T-cell (primary cell): ENCODE measurements at places on chromosomes 2 and 18. TPM values are rescaled to one million over a fixed set of nuclear protein-coding genes. Genes with fewer than 3 reads are reported as not detected.

DNA sequence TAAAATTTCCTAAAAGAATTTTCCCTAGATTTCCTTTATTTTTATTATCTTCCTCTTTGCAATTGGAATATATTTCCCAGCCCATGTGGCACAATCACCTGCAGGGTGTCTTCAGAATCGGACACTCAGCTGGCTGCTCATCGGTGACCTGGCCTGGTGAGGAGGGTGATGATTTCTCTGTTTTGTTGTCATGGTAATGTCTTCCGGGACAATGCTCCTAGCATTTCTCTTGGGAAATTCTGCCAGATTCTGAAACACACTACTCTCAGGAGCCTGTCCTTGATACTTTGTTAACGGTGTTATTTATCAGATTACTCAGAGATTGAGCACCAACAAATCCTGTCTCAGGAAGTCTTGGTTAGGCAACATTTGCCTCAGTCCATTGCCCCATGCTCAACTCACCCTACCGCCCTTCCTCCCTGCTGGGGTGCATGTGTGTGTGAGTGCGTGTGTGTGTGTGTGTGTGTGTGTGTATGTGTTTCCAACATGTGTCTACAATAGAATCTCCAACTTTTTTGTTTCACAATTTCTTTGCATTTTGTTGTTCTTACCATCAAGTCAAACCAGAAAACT lies 70.3 kb downstream of the MYT1L start:
- no peaks in the 10 kb centered on the region for H3K27me3 ChIP-seq
- DNase-seq = no peak
- no peak overlapping the region for H3K27ac ChIP-seq
- H3K4me3 ChIP-seq = no peak overlapping the region
- H3K4me1 ChIP-seq = no peaks in the 10 kb centered on the region
- no peaks in the 10 kb centered on the region for H3K36me3 ChIP-seq

- DNase-seq = no peak
- H3K36me3 ChIP-seq = no peaks in the 10 kb centered on the region
- H3K4me3 ChIP-seq = no peak overlapping the region
- H3K27me3 ChIP-seq = no peaks in the 10 kb centered on the region
Observed at GRCh38 chr2:113111121-113111520, 16.3 kb upstream of the IL1RN start.

DNA sequence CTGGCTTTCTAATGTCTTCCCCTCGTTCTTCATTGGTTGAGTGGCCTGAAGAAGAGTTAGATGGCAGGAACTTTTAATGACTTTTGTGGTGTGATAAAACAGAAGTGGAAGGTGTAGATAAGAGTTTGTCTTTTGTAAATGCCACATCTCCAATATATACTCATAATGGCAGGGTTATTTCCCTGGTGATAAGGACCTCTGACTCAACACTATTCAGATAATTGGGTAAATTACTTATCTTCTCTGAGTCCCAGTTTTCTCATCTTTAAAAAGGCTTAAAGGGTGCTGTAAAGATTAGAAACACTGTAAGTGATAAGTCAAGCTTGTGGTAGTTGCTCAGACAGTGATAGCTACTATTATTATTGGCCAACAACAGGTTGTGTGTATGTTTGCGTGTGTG lies 9.5 kb downstream of the KLHL14 start:
- no peaks in the 10 kb centered on the region for H3K36me3 ChIP-seq
- no peak for DNase-seq
- H3K4me1 ChIP-seq = no peaks in the 10 kb centered on the region
- peaks cover 7% of the 10 kb centered on the region for H3K27me3 ChIP-seq

DNA sequence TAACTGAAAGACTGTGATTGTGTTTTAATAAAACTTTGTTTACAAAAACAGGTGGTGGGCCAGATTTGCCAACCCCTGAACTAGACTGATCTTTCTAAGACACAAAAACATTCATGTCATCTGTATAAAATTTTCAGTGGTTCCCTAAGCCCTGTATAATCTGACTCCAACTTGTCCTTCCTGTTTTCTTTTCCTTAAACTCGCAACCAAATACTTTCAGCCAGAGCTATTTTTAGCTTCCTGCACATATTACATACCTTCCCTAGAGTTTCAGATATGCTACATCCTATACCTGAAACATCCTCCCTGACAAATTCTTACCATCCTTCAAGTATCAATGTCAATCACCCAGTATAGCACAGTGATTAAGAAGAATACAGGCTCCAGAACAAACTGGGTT lies 4.8 kb downstream of the GCFC2 start:
- peaks cover 36% of the 10 kb centered on the region for H3K36me3 ChIP-seq
- no peak overlapping the region for H3K4me3 ChIP-seq
- no peak for DNase-seq
- no peak overlapping the region for H3K27ac ChIP-seq
- no peaks in the 10 kb centered on the region for H3K27me3 ChIP-seq
- H3K4me1 ChIP-seq = peaks cover 3% of the 10 kb centered on the region

GRCh38 chr2:128552141-128552805 lies 233.6 kb upstream of the HS6ST1 start:
- no peaks in the 10 kb centered on the region for H3K4me1 ChIP-seq
- no peaks in the 10 kb centered on the region for H3K27me3 ChIP-seq
- no peaks in the 10 kb centered on the region for H3K36me3 ChIP-seq
- H3K27ac ChIP-seq = no peak overlapping the region
- H3K4me3 ChIP-seq = no peak overlapping the region

CCBE1 gene
- not detected for total RNA-seq

PARD6G gene
- total RNA-seq = not detected

GPAT2 gene
- total RNA-seq = 3.9 TPM
